ENCODE measurements at places on chromosomes 6 and 20. TPM values are rescaled to one million over a fixed set of nuclear protein-coding genes. Genes with fewer than 3 reads are reported as not detected.

POU5F1 gene
- total RNA-seq, result not detected

AURKA gene
- total RNA-seq, result 105 TPM

HSPA1L gene
- 1.1 TPM for total RNA-seq

ENPP1 gene
- total RNA-seq, result 20.5 TPM

TNFRSF6B gene
- total RNA-seq, result not detected

SLC35B2 gene
- 45.8 TPM for total RNA-seq

SOBP gene
- total RNA-seq, result 3.3 TPM

COL12A1 gene
- 9.5 TPM for total RNA-seq

PHACTR3 gene
- total RNA-seq, result 0.17 TPM

CST1 gene
- total RNA-seq, result not detected

ARFGEF3 gene
- total RNA-seq, result 0.61 TPM

GPR6 gene
- not detected for total RNA-seq

- peak overlapping the region; percentile 32 for H3K4me3 ChIP-seq
- no peaks in the 10 kb centered on the region for H3K27me3 ChIP-seq
- H3K36me3 ChIP-seq, result no peaks in the 10 kb centered on the region
- H3K27ac ChIP-seq, result peak overlapping the region; percentile 97
- H3K4me1 ChIP-seq, result peaks cover 78% of the 10 kb centered on the region
Measured at GRCh38 chr20:47354464-47354713, 2.1 kb downstream of the ZMYND8 start.

GRCh38 chr6:149347067-149347466, 29.6 kb downstream of the TAB2 start:
- DNase-seq, result no peak
- H3K27me3 ChIP-seq, result no peaks in the 10 kb centered on the region
- H3K4me3 ChIP-seq, result no peak overlapping the region
- no peaks in the 10 kb centered on the region for H3K36me3 ChIP-seq
- H3K27ac ChIP-seq, result no peak overlapping the region

GRCh38 chr20:528923-529604, 14.5 kb downstream of the CSNK2A1 start:
- DNase-seq, result no peak
- no peak overlapping the region for H3K4me3 ChIP-seq
- H3K36me3 ChIP-seq, result peaks cover 52% of the 10 kb centered on the region
- no peak overlapping the region for H3K27ac ChIP-seq

DNA sequence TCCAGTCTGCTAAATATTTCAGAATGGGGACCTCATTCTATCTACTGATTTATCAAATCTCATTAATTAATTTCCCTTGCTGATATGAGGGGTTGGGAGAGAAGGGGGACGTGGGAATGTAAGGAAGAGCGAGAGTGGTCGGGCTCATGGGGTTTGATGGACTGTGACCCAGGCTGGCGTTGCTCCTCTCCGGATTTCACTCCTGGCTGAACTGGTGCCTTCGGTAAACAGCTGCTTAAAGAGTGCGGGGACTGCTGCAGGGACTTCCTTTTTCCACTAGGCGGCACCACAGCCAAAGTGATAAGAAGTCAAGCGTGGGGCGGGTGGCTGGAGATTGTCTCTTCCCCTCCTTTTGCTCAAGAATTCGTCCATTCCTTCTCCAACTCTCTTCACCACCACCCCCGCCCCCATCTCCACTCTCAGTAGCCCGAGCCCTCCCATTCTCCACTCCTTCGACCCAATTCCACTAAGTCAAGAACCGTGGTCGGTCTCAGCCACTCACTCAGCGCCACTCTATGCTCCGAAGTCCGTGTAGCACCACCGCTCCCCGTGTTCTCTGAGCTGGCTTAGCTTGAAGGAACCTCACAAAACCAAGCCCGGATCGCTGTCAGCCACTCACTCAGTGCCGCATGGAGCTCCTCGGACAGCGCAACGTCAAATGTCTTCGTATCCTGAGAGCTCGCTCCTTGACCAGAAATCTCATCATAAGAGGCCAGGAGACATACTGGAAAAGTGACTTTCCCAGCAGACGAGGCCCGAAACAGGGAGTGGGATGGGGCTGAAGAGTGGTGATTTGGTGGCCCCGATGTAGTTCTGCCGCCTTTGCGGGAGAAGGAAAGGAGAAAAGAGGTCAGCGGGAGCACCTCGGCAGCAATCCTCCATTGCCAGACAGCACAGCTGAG, 9.7 kb downstream of the TRIM31 start:
- no peaks in the 10 kb centered on the region for H3K36me3 ChIP-seq
- peak; percentile 95 for DNase-seq
- no peak overlapping the region for H3K27ac ChIP-seq
- peak overlapping the region; percentile 48 for H3K4me3 ChIP-seq
- peaks cover 43% of the 10 kb centered on the region for H3K27me3 ChIP-seq

- no peak for DNase-seq
- no peaks in the 10 kb centered on the region for H3K36me3 ChIP-seq
- H3K27me3 ChIP-seq, result no peaks in the 10 kb centered on the region
- H3K4me3 ChIP-seq, result no peak overlapping the region
- H3K4me1 ChIP-seq, result no peaks in the 10 kb centered on the region
Measured at GRCh38 chr6:166052837-166053236, 114.8 kb downstream of the TBXT start.

- no peak for DNase-seq
- H3K27ac ChIP-seq, result no peak overlapping the region
- H3K4me3 ChIP-seq, result no peak overlapping the region
Measured at GRCh38 chr20:38173237-38174156, 8.4 kb upstream of the TGM2 start.

DNA sequence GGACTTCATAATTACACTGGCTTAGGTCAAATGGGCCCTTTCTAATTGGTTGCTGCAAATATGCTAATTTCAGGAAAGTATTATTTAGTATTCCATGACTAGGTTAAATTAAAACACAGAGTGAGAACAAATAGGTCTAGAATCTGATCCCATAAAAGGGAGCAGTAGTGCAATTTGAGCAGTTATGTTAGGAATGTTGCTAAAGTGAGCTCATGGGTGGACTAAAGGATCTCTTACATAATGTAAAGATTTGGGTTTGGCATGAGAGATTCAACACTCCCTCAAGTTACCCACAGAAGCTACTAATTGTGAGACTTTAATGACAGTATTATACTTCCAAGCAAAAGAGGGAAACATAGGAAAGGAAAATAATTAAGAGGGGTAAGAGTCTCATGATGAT, 109.1 kb downstream of the C6orf58 start:
- H3K4me1 ChIP-seq, result no peaks in the 10 kb centered on the region
- no peak overlapping the region for H3K4me3 ChIP-seq

GRCh38 chr6:157536223-157536545, 155.2 kb downstream of the ZDHHC14 start:
- no peak overlapping the region for H3K27ac ChIP-seq
- peaks cover 12% of the 10 kb centered on the region for H3K4me1 ChIP-seq
- no peaks in the 10 kb centered on the region for H3K27me3 ChIP-seq

DNA sequence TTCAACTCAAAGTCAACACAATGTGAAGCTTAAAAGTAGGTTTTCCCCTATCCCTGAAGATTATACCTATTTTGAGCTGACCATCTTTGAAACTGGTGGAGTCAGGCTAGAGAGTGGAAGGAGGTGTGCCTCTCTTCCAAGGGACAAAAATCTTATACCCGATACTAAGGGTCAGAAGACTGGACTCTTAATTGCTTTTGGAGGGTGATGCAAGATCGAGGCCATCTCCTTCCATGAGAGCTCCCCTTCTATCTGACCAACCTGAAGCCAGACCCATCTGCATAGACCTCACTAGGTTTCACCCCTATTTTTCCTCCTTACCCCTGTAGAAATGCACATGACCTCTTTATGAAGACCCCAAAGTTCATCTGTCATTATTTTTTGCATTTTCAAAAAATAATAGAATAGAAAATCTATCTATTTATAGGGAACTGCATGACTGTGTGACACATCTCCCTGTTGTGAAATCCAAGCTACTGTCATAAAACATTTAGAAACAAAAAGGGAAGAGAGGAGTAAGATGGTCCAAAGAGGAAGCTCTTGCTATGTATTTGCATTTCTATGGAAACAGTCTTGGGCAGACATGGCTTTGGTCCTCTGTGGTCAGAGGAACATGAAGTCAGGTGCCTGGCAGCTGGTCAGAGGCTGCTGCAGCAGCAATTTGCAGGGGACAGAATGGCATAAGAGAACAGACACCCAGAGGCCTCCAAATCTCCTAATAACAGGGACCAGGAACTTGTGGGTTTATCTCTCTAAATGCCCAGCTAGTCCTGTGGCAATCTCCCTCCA, 349.2 kb downstream of the MAFB start:
- H3K4me1 ChIP-seq, result no peaks in the 10 kb centered on the region
- H3K27me3 ChIP-seq, result peaks cover 4% of the 10 kb centered on the region
- H3K27ac ChIP-seq, result no peak overlapping the region
- no peaks in the 10 kb centered on the region for H3K36me3 ChIP-seq
- DNase-seq, result no peak
- H3K4me3 ChIP-seq, result no peak overlapping the region

DNA sequence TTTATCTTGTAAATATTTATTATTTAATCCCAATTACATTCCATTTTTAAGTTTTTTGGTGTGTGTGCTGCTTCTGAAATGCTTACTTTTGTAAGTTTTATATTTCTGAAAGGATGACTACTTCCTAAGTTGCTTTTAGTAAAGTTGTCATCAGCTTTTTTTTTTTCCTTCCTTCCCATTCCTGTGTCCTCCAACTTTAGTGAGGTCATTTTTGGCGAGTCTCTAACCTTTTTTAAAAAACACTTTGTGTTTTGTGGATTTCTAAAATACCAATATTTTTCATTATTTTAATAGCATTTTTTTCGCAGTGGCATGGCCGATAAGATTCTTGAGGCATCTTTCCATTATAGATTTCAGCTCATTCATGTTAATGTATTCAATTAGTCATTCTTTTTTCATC, 30.9 kb downstream of the FIG4 start:
- DNase-seq, result no peak
- H3K27ac ChIP-seq, result no peak overlapping the region
- no peaks in the 10 kb centered on the region for H3K36me3 ChIP-seq
- H3K4me1 ChIP-seq, result no peaks in the 10 kb centered on the region

- H3K36me3 ChIP-seq, result no peaks in the 10 kb centered on the region
- no peak overlapping the region for H3K4me3 ChIP-seq
- no peak overlapping the region for H3K27ac ChIP-seq
- no peaks in the 10 kb centered on the region for H3K4me1 ChIP-seq
- no peak for DNase-seq
Measured at GRCh38 chr6:44642349-44642748, 254.8 kb downstream of the CDC5L start.

DNA sequence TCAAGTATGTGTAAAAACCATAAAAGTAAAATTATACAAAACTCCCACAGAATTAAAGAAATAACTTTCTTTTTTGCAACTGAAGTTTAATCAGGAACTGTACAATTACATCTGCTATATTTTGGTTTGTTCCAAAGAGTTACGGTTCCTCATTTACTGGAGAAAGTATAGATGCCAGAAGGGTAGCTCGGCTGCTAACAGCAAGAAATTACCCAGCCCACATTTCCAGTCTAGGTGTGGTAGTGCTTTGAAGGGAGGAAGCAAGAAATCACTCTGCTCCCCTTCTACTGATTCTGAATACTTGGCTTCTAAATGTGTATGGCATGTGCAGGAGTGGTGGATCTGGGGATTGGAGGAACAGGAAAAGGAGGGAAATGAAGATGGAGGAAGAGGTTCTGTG, 441.3 kb downstream of the CDC5L start:
- no peaks in the 10 kb centered on the region for H3K27me3 ChIP-seq
- DNase-seq, result no peak
- H3K4me1 ChIP-seq, result peaks cover 38% of the 10 kb centered on the region

All from A673 (cell line).